Activated CD4-positive, alpha-beta T cell treated with anti-CD3 and anti-CD28 coated beads, Interleukin-2, amount 50 U/mL, for 24 hours (primary cell): ENCODE measurements at places on chromosomes 2 and 18.

- no peak for DNase-seq
Observed at GRCh38 chr2:58985541-58985940, 744.4 kb upstream of the FANCL start.

DNA sequence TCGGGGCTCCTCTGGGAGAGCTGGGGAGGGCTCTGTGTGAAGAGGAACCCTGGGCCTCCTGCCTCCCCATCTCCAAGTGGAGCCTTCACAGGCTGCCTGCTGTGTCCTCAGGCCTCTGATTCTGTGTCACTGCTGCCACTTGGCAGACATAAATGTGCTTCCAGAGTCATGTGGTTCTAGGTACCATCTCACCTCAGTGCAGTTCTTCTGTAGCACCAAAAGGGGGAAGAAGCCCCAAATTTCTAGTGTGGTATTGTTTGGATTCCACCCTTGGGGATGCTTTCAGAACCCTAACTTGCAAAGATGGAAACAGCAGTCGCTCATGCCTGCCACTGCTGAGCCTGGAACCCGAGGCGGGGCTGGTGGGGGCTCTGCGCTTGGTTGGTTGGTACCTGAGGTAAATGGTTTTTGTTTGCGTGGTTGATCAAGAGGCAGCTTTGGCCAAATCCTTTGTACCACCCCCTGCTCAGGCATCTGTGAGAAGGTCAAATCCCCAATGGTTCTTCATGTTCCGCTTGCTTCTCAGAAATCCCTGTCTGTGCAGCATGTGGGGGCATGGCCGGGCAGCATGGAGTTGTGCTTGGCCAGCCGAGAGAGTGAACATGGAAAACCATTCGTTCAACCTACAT, 27.5 kb downstream of the COA5 start:
- DNase-seq, result no peak

DNA sequence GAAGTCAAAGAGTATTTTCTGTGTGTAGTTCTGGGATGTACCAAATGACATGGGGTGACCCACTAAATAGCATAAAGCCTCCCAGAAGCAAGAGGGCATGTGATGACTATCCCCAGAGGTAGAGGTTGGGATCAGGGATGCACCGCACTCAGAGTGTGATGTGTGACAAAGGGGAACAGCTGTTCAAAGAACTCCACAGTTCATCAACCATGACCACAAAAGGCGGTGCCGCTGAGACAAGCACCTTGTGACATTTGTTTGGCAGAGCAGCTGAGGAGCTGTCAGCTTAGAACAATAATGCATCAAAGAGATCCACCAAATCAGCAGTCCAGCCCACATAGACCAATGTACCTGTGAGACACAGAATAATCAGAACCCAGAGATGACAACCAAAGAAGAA, 81.3 kb downstream of the VWC2L start:
- no peak for DNase-seq

- DNase-seq, result no peak
Observed at GRCh38 chr2:236956641-236957040, 129.0 kb upstream of the COPS8 start.

DNA sequence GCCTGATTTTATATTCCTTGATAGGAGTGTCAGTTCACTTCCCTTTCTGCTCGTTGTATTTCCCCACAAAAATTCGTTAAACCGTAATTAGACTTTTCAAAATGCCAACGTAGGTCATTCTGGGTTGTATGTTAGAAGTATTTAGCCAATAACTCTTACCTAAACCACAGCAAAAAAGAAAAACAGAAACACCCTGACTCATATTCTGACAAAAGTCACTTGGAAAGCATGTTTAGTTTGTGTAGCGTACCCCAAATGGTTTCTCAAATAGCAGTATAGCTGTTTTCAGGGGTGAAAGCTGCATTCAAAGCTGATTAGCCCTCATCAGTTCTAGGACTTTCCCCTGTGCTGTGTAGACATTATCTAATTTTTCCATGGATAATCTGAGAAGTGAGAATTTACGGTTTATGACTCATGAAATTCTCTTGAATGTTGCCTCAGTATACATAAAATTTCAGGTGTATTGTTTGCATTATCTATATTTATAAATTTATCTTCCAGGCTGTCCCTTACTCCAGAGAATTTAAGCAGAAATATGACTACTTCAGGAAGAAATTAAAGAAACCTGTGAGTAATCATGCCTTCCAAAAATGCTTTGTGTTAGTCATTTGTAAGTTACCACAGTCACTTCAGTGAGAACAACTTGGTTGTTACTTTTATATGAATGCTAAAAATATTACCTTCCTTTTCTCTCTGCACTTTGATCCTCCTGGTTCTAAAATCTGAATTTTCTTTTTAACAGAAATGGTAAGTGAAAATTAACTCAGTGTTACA, 264.9 kb downstream of the ALPK2 start:
- DNase-seq, result no peak

GRCh38 chr2:162382278-162382677, 38.3 kb downstream of the GCA start:
- no peak for DNase-seq

DNA sequence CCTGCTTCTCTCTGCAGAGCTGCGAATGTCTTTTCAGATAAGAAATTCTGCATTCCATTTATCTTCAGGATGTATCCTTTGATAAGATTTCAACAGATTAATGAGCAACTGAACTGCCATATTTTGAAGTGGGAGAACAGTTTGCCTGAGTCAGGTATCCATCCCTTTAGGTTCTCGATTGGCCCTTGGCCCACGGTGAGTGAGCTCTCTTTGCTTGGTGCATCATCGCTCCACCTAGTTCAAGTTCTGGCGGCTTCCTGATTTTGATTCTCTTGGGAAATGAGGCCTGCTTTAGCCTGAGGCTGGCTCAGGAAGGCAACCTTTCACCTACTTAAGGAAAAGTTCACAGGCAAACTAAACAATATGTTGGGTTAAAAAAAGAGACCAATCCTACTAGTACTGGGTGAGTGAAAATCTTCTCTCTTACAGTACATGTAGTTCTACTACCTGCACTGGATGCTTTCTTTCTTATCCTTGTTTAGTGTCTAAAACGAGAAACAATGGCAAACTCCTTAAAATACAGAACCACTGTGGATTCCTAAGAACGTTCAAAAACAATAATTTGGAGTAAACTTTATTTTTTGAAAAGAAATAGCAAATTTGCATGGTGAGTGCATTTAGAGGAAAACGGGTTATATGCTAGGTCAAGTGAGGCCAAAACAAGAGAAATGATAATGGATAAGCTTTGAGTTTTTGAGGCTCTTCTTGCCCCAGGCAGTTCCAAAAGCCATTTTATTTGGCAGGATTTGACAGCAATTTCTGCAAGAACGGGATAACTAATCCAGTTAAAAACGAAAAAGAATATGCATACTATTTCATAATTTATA, 837 bp upstream of the ACSL3 start:
- no peak for DNase-seq
